ENCODE measurements at places on chromosomes 11 and 22.

- no peak for DNase-seq
These were observed 2.4 kb downstream of the CBX6 start for GRCh38 chr22:38869663-38870062.

DNA sequence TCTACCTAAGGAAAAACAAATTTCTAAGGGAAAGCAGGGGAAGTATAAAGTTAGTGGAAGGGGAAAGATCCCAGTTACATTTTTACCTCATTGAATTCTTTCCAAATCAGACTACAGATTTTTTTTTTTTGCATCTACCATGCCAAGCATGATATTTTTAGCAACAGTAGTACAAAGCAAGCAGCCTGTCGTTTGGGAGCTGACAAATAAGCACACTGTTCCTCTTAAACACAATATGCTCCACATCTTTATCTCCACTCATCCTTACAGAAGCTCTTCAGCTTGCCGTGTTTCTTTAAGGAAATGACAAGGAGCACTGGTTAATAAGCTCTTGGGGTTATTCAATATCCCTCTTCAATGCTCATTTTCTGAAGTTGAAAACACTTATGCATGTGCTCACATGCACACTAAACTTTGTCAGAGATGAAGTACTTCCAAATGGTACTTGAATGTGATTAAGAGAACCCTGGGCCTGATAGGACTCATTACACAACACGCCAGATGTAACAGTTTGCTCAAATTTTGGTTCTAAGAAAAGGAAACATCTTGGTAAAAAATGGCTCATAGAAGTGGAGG is 53.8 kb downstream of the PAX6 start:
- DNase-seq = peak; percentile 99

DNA sequence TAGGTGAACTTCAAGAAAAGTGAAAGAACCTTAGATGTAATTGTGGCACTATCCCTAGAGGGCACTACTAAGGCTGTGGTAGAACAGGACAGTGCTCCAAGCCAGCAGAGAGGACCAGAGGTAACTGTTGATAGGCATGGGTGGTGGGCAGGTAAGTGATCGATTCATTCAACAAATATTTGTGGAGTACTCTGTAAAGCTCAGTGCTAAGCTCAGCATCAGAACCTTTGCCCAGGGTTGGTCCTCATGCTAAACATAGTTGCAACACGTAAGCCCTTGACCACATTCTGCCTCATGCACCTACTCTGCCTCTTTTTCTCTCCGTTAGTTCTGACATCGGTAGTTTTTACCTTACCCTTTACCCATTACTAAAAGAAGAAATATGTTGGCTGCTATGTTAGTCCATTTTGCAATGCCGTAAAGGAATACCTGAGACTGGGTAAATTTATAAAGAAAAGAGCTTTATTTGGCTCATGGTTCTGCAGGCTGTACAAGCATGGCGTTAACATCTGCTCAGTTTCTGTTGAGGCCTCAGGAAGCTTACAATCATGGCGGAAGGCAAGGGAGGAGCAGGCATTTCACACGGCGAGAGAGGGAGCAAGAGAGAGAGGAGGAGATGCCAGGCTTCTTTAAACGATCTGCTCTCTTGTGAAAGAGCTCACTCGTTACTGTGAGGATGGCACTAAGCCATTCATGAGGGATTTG is 18.4 kb upstream of the NNMT start:
- DNase-seq = no peak

- no peak for DNase-seq
These were observed 378.8 kb downstream of the DCDC1 start for GRCh38 chr11:30990625-30991296.

GRCh38 chr22:48880749-48881148 is 946.9 kb downstream of the BRD1 start:
- DNase-seq = no peak

- no peak for DNase-seq
These were observed 16.3 kb upstream of the VSIG10L2 start for GRCh38 chr11:125929445-125930075.

DNA sequence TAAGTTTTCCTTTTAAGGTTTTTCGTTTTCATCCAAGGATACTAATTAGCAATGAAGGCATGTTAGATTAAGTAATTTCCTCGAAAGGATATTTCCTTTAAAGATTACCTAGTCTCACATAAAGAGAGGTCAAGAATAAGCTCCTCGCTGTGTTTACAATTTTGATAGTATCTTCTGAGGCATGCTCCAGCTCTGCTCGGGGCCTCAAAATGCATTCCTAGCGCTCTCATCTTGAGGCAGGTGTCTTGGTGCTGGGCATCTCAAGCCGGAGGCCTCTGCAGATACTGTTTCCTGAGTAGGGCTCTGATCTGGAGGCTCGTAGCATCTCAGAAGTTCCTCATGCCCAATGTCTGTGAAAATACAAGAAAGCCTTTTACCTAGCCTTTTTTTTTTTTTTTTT is 128.6 kb upstream of the SNX19 start:
- no peak for DNase-seq

- no peak for DNase-seq
These were observed 3.1 kb downstream of the TAF10 start for GRCh38 chr11:6608726-6609501.
